ENCODE measurements at places on chromosomes 7 and 10. TPM values are rescaled to one million over a fixed set of nuclear protein-coding genes. Genes with fewer than 3 reads are reported as not detected.

SPDYE16 gene
- polyA plus RNA-seq, result not detected

CYP2C18 gene
- polyA plus RNA-seq, result 0.05 TPM

EEPD1 gene
- 2.6 TPM for polyA plus RNA-seq

CDK1 gene
- polyA plus RNA-seq, result 5.2 TPM

RBP4 gene
- polyA plus RNA-seq, result not detected

AEBP1 gene
- polyA plus RNA-seq, result 0.18 TPM

MACC1 gene
- 9.6 TPM for polyA plus RNA-seq

EN2 gene
- polyA plus RNA-seq, result 0.09 TPM

ATRNL1 gene
- polyA plus RNA-seq, result 0.06 TPM

FGFBP3 gene
- polyA plus RNA-seq, result 0.06 TPM

GRCh38 chr7:155276800-155277375 is 20.8 kb upstream of the INSIG1 start:
- no peak for DNase-seq

- DNase-seq, result no peak
Observed at GRCh38 chr10:75283671-75284470, 48.1 kb upstream of the COMTD1 start.

DNA sequence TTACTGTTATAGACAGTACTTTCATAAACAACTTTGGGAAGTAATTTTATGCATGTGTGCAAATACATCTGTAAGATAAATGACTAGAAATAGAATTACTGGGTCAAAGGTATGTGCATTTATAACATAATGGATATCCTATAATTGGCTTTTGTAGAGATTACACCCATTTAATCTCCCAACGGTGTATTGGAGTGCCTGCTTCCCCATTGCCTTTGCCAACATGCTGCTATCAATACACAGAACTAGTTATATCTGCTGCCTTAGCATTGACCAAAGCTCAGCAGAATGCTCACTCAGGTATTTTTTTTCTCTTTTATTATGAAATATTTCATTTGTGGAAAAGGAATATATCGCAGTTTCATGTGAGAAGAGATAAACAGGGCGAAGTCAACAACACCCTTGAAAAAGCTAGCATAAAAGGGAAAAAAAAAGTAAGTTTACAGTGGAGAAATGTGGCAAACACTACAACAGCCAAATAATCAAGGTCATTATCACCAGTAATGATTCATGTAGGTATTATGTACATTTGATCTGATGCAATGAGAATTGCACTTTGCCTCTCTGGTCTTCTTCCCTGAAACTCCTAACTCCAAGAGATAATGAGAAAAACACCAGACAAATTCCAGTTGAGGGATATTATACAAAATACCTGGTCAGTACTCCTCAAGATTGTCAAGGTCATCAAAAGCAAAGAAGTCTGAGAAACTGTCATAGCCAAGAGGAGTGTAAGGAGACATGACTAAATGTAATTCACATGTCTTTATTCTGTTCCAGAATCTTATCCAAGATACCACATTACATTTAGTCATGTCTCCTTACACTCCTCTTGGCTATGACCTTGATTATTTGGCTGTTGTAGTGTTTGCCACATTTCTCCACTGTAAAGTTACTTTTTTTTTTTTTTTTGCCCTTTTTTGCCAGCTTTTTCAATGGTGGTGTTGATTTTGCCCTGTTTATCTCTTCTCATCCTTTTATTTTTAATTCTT is 36.8 kb downstream of the MARCHF5 start:
- DNase-seq, result no peak

- no peak for DNase-seq
Observed at GRCh38 chr10:124357561-124357885, 61.2 kb downstream of the OAT start.

- DNase-seq, result no peak
Observed at GRCh38 chr10:126857178-126857806, 47.9 kb upstream of the DOCK1 start.

DNA sequence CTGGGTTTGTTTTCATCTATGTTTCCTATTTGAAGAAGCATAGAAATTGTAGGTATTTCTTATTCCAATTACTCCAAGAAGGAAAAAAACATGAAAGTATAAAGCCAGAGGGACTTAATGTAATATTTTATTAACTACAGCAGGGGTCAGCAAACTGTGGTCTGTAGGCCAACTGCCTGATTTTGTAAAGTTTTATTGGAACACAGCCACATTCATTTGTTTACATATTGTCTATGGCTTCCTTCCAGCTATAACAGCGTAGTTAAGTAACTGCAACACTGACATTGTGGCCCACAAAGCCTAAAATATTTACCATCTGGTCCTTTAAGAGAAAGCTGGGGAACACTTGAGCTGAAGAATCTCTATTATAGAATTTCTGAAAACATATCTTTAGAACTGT is 306.2 kb downstream of the BICC1 start:
- DNase-seq, result no peak

GRCh38 chr10:84230359-84230758 is 5.0 kb upstream of the LRIT2 start:
- DNase-seq, result no peak

DNA sequence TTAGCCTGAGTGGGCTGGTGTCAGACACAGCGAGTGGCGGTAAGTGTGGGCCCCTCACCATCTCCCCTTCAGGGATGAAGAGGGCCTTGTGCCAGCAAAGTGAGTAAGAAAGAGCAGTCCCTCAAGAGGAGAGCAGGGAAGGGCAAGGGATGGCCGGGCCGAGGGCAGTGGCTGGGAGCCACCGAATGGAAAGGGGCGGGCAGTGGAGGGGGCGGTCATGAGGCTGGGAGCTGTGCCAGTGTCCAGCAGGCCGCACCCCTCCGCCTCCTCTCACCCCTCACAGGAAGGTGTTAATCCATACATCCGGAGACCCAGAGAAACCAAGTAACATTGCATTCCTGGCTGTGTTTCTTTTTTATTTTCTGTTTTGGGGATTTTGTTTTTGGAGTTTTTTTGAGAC is 28.6 kb upstream of the RASGEF1A start:
- no peak for DNase-seq

DNA sequence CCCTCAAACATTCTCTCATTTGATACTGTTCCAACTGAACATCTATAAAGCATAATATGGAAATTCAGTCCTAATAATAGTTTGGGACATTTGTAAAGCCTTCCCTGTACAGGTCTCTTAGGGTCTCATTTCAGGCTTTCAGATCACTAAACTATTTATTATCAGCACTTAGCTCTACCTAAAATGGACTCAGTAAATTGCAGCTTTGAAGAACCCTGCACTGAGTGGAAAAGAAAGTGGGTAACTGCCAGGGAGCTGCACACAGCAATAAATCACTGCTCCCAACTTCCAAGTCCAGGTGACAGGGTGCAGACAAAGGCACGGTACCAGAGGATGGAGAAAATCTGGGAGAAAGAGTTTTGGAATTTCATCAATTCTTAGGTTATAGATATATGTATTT is 164.9 kb upstream of the AOAH start:
- DNase-seq, result no peak

- DNase-seq, result no peak
Observed at GRCh38 chr7:155587486-155587885, 41.1 kb upstream of the CNPY1 start.

DNA sequence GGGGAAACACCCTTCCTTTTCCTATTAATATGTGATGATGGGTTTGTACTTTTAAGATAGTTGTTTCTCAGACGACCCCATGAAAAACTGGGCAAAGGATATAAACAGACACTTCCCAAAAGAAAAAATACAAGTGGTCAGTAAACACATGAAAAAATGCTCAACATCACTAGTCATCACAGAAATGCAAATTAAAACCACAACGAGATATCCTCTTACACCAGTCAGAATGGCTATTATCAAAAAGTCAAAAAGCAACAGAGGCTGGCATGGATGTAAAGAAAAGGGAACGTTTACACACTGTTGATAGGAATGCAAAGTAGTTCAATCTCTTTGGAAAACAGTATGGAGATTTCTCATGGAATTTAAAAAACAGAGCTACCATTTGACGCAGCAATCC is 111.4 kb upstream of the ZEB1 start:
- DNase-seq, result no peak

GRCh38 chr10:86361156-86362128 is 5.2 kb downstream of the GRID1 start:
- no peak for DNase-seq

- no peak for DNase-seq
Observed at GRCh38 chr7:100892364-100893317, 3.0 kb downstream of the ACHE start.

GRCh38 chr7:4959893-4960292 is 906 bp upstream of the MMD2 start:
- no peak for DNase-seq

DNA sequence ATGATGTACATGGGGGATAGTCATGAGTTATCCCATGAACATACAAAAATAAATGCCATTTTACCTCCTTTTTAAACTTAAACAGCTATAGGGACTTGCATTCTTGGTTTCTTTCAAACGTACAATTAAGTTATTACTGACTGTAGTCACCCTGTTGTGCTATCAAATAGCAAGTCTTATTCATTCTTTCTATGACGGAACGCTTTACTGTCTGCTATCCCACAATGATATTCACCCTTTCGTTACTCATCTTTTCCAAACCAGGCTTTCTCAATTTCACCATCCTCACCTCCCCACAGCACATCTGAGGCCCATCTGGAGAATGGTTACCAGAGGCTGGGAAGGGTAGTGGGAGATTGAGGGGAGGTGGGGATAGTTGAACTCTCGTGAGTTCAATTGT is 218.8 kb downstream of the PHF14 start:
- DNase-seq, result no peak

DNA sequence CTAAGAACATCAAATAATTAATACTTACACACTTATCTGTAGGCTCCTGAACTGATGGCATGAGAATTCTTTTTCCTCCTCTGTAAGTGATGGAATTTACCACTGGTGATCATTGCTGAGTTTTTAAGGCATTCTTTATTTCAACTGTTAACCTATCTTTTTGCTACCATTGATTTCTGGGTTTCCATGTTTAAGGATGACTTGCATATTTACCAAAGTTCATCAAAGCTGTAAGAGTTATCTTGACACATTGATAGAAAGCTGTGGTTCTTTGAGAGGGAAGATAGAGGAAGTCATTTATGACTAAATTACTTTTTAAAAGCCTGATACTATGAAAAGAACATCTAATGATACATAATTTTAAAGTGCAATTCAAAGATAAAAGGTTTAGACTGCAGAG is 19.5 kb upstream of the GFRA1 start:
- no peak for DNase-seq

- DNase-seq, result no peak
Observed at GRCh38 chr10:871951-872403, 59.5 kb downstream of the LARP4B start.

DNA sequence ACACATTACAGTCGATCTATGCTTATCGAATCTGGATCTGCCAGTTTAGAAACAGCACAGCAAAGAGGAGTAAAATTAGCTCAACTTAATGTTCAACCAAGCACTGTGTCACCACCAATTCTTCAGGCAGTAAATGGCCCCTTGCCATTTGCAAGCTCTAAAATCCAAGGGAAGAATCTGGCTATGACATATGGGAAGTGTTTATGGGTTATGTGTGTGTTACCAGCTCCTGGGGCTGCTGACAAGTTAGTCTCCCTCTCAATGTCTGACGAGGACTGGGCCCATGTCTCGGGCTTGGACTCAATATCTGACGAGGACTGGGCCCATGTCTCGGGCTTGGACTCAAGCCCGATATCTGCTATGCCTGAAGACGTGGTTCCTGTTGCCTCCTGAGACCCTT is 5.7 kb upstream of the ITIH2 start:
- no peak for DNase-seq

Measured in keratinocyte (primary cell).